Lung (tissue), 17 donors: ENCODE measurements at places on chromosomes 11 and 22. TPM values are rescaled to one million over a fixed set of nuclear protein-coding genes. Genes with fewer than 3 reads are reported as not detected.
A peak's percentile ranks its signal among the peaks of the same experiment; 100 is the strongest.

HBG1 gene
- total RNA-seq: 1.6 TPM

SPI1 gene
- total RNA-seq: 27.6 TPM

VWA5A gene
- 30.1 TPM for total RNA-seq

PGM2L1 gene
- total RNA-seq: 7.9 TPM

GRCh38 chr11:7967826-7968225 is 2.6 kb upstream of the NLRP10 start:
- no peak for DNase-seq
- H3K4me3 ChIP-seq: no peak overlapping the region
- H3K36me3 ChIP-seq: no peaks in the 10 kb centered on the region
- no peak overlapping the region for H3K27ac ChIP-seq

GRCh38 chr11:130940706-130941105 is 24.4 kb upstream of the SNX19 start:
- H3K4me3 ChIP-seq: no peak overlapping the region
- DNase-seq: no peak
- H3K27ac ChIP-seq: no peak overlapping the region
- no peaks in the 10 kb centered on the region for H3K36me3 ChIP-seq
- H3K27me3 ChIP-seq: no peaks in the 10 kb centered on the region

DNA sequence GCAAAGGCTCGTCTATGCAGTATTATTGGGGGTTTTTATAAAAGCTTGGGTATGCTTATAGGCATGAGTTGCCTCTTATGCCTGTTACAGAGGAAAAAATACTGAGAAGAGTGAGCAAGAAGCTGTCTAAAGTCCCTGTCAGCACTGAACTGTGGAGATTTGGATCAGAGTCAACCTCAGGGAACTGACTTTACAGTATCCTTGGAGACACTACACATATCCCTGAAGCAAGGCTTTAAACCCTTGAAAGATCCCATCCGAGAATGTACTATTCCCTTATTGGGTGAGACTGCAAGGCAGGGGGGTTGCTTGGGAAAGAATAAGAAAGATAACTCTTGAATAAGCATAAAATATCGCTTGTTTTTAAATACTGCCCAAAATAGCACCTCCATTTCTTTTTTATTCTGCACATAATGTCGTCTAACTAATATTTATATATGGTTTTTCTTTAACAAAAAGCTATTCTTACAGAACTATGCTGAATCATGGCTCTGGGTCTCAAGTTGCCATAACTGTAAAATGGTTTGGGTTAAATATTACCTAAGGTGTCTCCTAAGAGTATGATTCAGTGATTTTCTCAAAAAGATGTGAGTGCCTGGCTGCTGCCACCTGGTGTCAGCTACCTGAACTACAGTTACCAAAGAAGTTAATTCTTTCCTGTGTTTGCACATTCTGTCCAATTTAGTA is 1062.8 kb downstream of the DLG2 start:
- H3K36me3 ChIP-seq: no peaks in the 10 kb centered on the region
- DNase-seq: peak; percentile 39
- no peak overlapping the region for H3K4me3 ChIP-seq
- peaks cover 6% of the 10 kb centered on the region for H3K4me1 ChIP-seq

DNA sequence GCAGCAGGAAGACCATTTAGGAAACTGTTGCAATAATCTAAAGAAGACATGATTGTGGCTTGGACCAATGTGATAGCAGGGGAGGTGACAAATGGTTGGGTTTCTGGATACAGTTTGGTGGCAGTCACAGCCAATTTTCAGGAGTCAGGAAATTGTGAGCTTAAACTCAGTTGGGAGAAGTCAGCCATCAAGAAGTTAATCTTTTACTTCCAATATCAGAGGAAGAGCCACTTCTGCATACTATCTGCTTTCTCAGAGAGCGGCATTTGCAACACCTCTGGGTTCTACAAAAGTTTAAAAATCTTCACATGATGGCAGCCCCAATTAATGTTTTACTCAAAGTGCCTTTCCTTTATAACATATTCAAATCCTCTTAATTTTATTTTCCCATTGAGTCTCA is 33.7 kb upstream of the PDE3B start:
- peaks cover 27% of the 10 kb centered on the region for H3K36me3 ChIP-seq
- H3K4me1 ChIP-seq: no peaks in the 10 kb centered on the region
- no peaks in the 10 kb centered on the region for H3K27me3 ChIP-seq
- no peak for DNase-seq
- H3K27ac ChIP-seq: no peak overlapping the region
- no peak overlapping the region for H3K4me3 ChIP-seq

GRCh38 chr11:102471474-102471873 is 18.9 kb upstream of the TMEM123 start:
- H3K27ac ChIP-seq: no peak overlapping the region
- H3K4me1 ChIP-seq: peaks cover 14% of the 10 kb centered on the region
- DNase-seq: no peak
- no peaks in the 10 kb centered on the region for H3K27me3 ChIP-seq

DNA sequence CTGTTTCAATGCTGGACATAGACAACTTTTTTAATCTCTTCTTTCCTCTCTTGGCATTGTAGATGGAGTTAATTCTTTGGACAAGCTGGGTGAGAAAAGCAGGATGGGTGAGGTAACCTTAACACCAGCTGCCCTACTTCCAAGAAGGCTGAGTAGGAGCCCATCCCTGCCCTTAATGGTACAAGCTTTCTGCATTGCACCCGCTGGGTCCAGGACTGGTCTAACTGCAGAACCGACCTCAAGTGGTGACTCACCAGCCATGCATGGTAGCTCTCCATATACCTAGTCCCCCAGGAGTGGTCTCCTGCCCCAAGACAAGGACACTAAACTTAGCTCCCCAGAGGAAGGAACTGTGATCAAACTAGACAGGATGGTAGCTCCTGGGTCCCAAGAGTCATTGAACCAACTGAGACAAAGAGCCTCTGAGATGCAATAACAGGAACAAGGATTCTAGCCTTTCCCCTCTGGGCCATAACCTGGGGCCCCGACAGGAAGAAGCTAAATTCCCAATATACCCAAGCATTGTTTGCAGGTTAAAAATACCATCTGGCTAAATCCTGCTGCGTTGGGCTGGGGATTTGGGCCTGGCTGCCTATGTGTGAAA is 32.1 kb downstream of the RPL27A start:
- peak overlapping the region; percentile 3 for H3K27ac ChIP-seq
- no peaks in the 10 kb centered on the region for H3K36me3 ChIP-seq
- no peaks in the 10 kb centered on the region for H3K27me3 ChIP-seq
- peaks cover 34% of the 10 kb centered on the region for H3K4me1 ChIP-seq
- DNase-seq: no peak
- H3K4me3 ChIP-seq: no peak overlapping the region

DNA sequence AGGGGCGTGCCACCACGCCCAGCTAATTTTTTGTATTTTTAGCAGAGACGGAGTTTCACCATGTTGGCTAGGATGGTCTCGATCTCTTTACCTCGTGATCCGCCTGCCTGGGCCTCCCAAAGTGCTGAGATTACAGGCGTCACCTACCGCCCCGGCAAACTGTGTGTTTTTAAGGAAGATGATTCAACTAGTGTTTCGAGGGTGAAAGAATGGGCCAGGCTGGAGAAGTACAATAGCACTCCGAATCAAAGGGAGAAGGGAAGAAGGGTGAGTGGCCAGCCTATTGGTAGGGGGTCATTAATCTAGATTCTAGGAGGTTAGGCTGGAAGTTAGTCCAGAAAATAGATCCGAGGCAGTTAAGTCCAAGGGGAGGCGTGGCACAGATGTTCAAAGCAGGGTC is 2.9 kb upstream of the CECR2 start:
- H3K27me3 ChIP-seq: no peaks in the 10 kb centered on the region
- DNase-seq: no peak
- no peaks in the 10 kb centered on the region for H3K36me3 ChIP-seq
- H3K27ac ChIP-seq: no peak overlapping the region
- H3K4me3 ChIP-seq: no peak overlapping the region
- H3K4me1 ChIP-seq: no peaks in the 10 kb centered on the region

DNA sequence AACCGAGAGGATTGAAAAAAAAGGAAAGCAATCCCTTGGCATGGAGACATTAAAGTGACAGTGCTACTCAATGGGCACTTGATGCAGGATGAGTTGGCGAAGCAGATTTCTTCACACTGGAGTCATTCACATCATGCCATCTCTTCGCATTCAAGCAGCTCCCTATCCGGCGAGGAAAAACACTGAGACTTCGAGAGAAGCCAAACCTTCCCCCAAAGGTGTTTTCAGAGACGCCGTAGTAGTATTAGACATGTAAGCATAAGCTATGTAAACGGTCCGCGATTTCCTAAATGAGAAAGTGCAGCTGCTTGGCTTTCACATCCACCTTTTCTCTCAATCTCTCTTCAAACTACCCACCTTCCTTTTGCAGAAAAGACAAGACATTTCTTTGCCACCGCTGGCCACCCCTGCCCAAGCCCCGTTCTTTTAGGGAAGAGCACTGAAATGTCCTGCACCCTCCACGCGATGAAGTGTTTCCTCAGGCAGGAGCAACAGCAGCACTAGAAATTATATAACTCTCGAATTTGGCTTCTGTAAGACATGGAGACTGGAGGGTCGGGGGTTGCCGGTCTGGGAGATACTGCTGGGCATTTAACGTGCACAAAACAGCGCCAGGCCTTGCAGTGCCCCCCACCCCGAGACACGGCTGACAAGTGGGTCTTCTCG is at the start of gene DLG2:
Gene DLG2, minus strand, starts transcription at position 13 of the 666 bp plus-strand sequence.
- H3K4me1 ChIP-seq: peaks cover 14% of the 10 kb centered on the region
- peaks cover 3% of the 10 kb centered on the region for H3K36me3 ChIP-seq
- DNase-seq: peak; percentile 40
- H3K4me3 ChIP-seq: peak within 1 kb of the TSS; percentile 67

DNA sequence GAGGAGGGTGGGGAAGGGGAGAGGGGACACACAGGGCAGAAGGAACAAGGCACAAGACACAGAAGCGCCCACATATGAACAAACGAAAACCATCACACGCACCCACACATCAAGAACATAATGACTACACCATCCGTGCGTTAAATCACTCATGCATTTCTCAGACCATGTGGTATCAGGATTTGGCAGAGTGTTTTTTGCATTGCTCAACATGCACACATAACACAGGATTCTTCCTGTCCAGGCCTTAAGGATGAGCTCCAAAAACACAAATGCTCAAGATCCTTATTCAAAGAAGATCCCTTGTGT is 309.5 kb downstream of the CADM1 start:
- H3K36me3 ChIP-seq: no peaks in the 10 kb centered on the region
- H3K27me3 ChIP-seq: no peaks in the 10 kb centered on the region
- H3K4me3 ChIP-seq: no peak overlapping the region
- peak; percentile 84 for DNase-seq
- H3K27ac ChIP-seq: no peak overlapping the region

GRCh38 chr11:101797335-101797734 is 117.5 kb upstream of the CEP126 start:
- DNase-seq: no peak
- no peaks in the 10 kb centered on the region for H3K36me3 ChIP-seq
- no peaks in the 10 kb centered on the region for H3K27me3 ChIP-seq
- H3K4me3 ChIP-seq: no peak overlapping the region
- no peak overlapping the region for H3K27ac ChIP-seq

DNA sequence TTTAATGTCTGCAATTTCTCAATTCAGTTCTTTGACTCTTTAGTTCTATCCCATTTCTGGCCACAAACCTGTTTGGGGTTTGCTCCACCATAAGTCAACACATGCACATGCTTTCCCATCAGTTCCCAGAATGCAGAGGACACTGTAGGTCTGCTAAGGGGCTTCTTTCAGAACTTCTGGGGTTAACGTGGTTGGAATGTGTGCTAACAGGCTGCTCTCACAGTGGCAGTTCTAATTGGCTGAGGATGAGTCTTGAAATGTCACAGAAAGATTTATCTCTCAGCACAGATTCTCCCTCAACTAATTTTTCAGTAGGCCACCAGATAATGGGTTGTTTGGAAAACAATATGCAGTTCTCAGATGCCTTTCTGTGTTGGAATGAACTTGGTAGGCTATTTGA is 703.4 kb downstream of the NTM start:
- H3K4me3 ChIP-seq: no peak overlapping the region
- no peak overlapping the region for H3K27ac ChIP-seq
- H3K27me3 ChIP-seq: no peaks in the 10 kb centered on the region
- no peaks in the 10 kb centered on the region for H3K36me3 ChIP-seq
- no peaks in the 10 kb centered on the region for H3K4me1 ChIP-seq

DNA sequence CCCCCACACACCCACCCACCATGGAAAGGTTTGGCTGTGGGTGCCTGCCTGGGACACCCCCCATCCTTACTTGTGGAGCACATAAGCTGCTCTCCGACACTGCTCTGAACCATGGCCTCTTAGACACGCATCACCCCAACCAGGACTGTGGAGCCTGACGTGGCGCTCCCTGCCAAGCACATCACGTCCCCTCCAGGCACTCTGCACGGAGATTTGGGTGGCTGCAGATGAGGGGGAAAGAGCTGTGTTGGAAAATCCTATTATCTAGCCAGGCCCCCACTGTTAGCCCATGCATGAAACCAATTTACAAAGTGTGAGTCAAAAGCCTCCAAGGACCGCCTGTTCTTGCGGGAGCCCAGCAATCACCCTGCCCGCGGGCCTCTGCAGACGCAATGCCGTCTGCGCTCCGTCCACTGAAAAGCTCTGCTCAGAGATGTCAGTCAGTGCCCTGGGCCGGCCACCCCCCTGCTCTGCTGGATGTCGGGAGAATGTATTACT is 163.4 kb upstream of the NECTIN1 start:
- no peaks in the 10 kb centered on the region for H3K27me3 ChIP-seq
- no peak for DNase-seq
- H3K36me3 ChIP-seq: no peaks in the 10 kb centered on the region
- no peak overlapping the region for H3K27ac ChIP-seq
- H3K4me1 ChIP-seq: no peaks in the 10 kb centered on the region
- no peak overlapping the region for H3K4me3 ChIP-seq

DNA sequence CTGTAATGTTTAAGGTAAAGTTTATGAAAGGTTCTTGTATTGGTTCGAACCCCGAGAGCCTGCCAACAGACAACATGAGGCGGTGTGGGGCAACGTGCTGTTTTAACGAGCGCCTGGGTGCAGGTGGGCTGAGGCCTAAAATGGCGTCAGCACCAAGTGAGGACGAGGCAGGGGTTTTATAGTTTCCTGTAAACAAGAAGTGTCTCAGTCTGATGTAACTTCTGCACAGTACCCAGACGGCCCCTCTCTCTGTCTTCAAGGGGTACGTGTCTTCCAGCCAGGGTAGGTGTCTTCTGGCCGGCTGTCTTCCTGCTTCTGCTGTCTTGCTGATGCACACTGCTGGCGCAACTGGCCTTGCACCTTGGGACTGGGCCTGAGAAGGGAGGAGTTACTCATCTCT is 2.7 kb downstream of the PPFIBP2 start:
- no peaks in the 10 kb centered on the region for H3K27me3 ChIP-seq
- no peak overlapping the region for H3K27ac ChIP-seq
- DNase-seq: no peak
- peaks cover 6% of the 10 kb centered on the region for H3K4me1 ChIP-seq

DNA sequence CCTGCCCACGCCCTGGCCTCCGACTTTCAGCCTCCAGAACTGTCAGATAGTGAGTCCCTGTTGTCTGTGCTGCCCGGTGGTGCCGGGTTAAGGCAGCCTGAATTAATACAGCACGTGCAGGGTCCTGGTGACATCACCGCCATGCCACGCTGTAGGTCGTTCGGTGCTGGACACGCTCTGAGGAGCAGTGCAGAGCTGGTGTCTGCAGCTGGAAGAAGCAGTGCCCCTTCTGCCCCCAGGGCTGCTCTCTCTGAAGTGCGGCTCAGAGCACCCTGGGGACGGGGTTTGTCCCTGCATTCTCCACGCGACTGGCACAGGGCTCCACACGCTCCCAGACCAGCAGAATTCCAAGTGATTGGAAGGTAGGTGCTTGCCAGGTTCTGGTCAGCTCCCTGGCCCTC is 831.5 kb downstream of the TBC1D22A start:
- H3K4me3 ChIP-seq: no peak overlapping the region
- no peak overlapping the region for H3K27ac ChIP-seq
- H3K36me3 ChIP-seq: no peaks in the 10 kb centered on the region

GRCh38 chr11:13009476-13009920 is 382 bp downstream of the RASSF10 start:
- no peaks in the 10 kb centered on the region for H3K36me3 ChIP-seq
- no peak overlapping the region for H3K4me3 ChIP-seq
- no peak overlapping the region for H3K27ac ChIP-seq
- H3K27me3 ChIP-seq: peaks cover 3% of the 10 kb centered on the region
